ENCODE measurements at places on chromosomes 1 and 21. TPM values are rescaled to one million over a fixed set of nuclear protein-coding genes. Genes with fewer than 3 reads are reported as not detected.

- peak; percentile 66 for DNase-seq
Observed at GRCh38 chr1:206442101-206442500, 28.2 kb upstream of the IKBKE start.

DNA sequence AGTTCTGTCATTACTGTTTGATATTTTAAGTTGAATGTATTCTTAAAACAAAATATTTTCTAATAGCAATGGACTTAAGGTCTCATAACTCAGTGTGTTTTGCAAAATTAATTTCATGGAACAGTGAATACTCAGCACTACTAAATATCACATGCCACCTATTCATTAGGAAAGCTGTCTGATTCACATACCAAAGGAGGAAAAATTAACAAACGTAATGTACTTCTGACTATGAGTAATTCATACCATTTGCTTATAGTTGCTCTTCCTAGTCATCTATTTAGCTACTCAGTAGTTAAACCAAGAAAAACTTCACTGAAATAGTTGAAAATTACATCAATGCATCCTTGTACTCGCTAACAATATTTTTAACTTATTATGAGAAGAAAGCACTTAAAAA, 35.2 kb downstream of the TP53BP2 start:
- peak; percentile 52 for DNase-seq

DNA sequence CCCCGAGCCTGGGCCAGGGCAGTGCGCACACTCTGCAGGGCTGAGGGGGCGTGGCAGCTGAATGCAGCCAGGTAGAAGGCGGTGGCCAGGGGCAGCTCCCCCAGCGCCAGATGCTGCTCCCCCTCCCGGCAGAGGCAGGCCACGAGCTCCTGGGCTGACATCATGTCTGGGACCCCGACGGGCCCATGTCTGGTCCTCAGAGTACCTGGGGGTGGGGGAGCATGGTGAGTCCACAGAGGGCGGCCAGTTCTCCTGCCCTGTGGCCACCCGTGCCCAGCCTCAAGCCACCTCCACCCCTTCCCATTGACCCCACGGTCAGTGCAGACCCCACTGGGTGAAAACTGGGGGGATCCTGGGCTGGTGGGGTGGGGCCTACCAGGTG, 838 bp downstream of the TTC34 start:
- DNase-seq = no peak

- no peak for DNase-seq
Observed at GRCh38 chr1:238099871-238100270, 209.1 kb upstream of the ZP4 start.

The S100A16 gene
- total RNA-seq = 54.4 TPM

- no peak for DNase-seq
Observed at GRCh38 chr21:44458971-44459711, 3.8 kb downstream of the LRRC3 start.

GRCh38 chr1:106907795-106908194, 148.7 kb upstream of the PRMT6 start:
- DNase-seq = no peak

DNA sequence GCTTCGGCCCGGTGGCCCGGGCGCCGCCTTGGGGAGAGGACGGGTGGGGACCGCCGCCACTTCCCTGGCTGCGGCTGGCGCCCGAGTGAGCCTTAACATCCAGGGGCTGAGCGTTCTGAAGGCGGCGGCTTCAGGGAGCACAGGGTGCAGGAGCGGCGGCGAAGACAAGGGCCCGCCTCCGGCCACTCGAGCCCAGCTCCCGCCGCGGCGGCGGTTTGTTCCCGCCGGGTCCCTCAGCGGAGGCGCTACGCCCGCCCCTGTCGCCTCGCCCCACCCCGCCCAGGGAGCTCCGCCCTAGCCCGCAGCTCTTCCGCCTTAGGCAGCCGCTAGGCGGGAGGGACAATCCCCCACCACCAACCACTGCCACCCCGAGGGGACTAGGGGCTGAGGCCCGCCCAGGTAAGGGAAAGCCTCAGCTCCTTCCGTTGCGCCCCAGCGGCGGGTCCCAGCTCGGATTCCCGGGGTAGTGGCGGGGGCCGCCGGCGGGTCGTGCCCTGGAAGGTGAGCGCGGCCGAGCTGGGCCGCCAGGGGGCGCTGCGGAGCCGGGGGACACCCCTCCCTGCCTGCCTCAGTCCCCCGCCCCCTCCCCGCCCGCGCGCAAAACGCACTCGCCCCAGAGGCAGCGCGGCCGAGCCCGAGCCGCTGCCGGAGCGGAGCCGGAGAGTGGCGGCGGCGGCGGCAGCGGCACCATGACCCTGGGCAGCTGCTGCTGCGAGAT, at the start of gene FOXD2:
TSS of gene FOXD2 (plus strand) at position 598 of the 718 bp plus-strand sequence. CDS start at position 690, 92 bp downstream.
- peak; percentile 14 for DNase-seq

DNA sequence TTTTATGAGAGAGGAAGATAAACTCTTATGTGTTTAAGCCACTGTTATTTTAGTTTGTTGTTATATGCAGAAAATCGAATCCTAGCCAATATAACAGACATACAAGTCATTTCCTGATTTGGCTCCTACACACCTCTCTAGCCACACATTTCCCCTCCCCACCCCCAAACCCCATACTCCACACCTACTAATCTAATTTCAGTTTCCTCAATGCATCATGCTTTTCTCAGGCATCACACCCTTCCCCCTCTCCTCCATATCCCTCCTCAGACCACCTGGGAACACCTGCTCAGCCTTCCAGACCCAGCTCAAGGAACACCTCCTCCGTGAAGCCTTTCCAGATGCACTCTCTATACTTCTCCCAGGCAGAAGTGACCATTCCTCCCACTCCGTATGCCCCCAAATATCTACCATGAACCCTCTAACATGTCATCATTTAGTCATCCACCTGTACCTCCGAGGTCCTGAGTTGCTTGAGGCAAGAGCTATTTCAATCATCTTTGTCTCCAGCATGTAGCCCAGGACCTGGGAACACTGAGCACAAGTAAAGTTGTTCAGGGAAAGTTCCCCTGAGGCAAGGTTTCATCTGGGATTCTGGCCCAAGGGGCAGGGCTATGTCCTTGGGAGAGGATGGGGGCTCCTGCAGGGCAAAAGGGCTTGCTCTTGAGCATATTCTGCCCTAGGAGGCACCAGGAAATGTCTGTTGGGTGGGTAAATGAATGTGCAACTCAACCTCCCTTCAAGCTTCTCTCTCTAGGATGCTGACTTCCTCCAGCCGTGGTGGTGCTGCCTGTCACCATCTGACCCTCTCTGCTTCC, 126.8 kb downstream of the HIVEP3 start:
- no peak for DNase-seq

GRCh38 chr1:17643861-17644703, 104.6 kb downstream of the ARHGEF10L start:
- no peak for DNase-seq

DNA sequence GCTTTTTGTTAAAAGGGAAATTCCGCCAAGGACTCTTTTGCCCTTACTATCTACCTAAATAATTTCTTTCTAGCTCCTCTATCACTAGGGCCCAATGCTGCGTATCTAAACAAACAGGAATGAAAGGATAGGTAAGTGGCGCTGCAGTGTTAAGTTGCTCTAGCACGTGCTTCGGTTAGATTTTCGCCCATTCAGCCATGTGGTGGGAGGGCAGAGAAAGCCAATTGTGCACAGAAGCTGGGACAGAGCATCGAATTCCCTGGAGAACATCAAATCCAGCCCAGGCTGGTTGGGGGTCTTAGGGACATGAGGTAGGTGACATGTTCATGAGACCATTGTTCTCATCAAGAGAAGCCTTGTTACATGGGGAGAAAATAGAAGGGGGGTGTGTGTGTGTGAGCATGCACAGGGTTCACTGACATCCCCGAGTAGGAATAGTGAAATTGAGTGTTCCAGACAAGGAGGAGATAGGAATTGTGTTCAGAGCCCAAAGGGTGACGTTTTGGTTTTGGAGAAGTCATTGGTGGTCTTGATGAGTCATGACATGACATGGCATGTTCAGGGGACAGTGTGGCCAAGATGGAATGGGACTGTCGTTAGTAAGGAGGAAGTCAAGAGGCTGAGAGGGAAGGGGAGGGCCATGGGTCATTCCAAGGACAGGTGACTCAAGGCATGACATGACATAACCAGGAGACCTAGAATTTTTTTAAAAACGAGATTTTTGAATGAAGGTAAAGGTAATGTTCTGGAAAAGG, 107.1 kb downstream of the TLR5 start:
- DNase-seq = no peak

GRCh38 chr1:47191940-47192457, 2.2 kb upstream of the PDZK1IP1 start:
- DNase-seq = no peak

- no peak for DNase-seq
Observed at GRCh38 chr1:203215573-203215972, 13.9 kb downstream of the CHIT1 start.

GRCh38 chr1:206709772-206710459, 25.2 kb downstream of the MAPKAPK2 start:
- no peak for DNase-seq

- DNase-seq = peak; percentile 74
Observed at GRCh38 chr1:193747579-193747978, 561.2 kb upstream of the B3GALT2 start.

The WDR47 gene
- 34.2 TPM for total RNA-seq

DNA sequence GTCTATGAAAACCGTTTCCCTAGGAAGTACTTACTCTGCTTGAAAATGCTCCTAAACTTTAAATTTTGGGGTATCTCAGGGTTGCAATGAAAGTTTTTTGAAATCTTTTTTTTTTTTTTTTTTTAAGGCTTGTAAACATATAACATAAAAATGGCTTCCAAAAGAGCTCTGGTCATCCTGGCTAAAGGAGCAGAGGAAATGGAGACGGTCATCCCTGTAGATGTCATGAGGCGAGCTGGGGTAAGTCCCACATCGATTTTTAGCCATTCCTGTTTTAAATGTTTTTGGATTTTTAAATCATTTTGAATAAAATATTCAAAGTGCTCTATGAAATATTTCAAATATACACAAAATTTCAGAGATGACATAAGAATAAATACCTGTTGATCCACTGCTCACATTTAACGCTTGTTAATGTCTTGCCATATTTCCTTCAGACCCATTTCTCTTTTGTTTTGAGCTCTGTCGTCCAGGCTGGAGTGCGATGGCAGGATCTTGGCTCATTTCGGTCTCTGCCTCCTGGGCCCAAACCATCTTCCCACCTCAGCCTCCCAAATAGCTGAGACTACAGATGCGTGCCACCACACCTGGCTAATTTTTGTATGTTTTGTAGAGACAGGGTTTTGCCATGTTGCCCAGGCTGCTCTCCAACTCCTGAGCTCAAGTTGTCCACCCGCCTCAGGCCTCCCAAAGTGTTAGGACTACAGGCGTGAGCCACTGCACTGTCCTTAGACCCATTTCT, 1.3 kb downstream of the PARK7 start:
- no peak for DNase-seq

- DNase-seq = peak; percentile 44
Observed at GRCh38 chr1:238752327-238752726, 634.0 kb upstream of the CHRM3 start.

- DNase-seq = no peak
Observed at GRCh38 chr1:59016390-59016789, 232.5 kb upstream of the JUN start.

The OR14A16 gene
- total RNA-seq = not detected

DNA sequence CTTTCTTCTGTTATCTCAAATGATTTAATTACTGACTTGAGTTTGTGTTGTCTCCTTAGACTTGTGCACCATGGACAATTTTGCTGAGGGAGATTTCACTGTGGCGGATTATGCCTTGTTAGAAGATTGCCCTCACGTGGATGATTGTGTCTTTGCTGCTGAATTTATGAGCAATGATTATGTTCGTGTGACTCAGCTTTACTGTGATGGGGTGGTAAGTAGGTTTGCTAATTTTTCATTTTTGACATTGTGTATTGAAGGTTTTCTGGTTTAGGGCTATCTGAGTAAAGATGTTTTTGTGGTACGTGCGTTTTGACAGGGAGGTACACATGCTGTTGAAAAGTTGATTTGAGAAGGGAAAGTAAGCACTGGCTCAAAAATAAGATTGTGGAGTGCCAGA, 14.1 kb downstream of the TTC3 start:
- peak; percentile 63 for DNase-seq

The AMPD1 gene
- not detected for total RNA-seq

GRCh38 chr1:167263819-167264464, 43.3 kb downstream of the POU2F1 start:
- no peak for DNase-seq

The MAP1LC3C gene
- 3.4 TPM for total RNA-seq

The PDPN gene
- 39.7 TPM for total RNA-seq

GRCh38 chr1:115677565-115677964, 35.8 kb downstream of the VANGL1 start:
- DNase-seq = no peak

DNA sequence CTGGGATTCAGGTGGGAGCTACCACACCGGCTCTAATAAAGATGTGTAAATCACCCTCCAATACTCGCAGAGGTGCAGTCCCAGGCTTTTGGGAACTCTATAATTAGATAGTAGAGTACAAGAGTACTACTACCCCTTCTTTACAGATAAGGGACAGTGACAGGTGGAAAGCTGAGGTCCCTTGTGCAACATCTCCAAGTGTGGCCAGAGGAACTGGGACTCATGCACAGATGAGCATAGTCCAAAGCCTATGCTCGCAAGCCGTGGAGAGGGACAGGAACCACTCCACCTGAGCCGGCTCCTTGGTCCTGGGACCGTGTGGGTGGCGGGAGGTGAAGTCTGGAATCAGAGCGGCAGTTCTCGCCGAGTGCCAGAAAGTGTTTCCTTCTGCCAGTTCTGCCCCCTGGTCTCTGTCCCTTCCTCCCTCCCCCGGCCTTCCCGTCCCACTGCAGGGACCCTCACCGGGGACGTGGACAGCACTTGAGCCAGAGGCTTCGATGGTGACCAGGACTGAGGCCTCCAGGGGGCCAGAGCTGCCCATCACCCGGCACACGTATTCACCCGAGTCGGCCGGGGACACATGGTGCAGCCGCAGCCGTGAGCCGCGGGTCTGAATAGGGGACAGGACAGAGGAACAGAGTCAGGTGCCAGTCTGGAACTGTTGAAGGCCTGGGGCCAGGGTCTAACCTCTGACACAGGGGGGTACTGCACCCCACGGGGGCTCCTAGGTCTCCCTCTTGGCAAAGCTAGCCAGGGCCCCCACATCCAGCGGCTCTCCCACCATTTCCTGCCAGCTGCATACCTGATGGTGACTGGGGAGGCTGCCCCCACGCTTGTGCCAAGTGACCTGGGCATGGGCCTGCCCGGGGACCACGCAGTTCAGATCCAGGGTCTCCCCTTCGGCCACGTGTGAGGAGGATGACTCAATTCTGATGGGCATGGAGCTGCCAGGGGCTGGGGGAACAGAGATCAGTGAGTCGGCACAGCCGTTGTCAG, 33.9 kb downstream of the LDLRAD2 start:
- DNase-seq = no peak

DNA sequence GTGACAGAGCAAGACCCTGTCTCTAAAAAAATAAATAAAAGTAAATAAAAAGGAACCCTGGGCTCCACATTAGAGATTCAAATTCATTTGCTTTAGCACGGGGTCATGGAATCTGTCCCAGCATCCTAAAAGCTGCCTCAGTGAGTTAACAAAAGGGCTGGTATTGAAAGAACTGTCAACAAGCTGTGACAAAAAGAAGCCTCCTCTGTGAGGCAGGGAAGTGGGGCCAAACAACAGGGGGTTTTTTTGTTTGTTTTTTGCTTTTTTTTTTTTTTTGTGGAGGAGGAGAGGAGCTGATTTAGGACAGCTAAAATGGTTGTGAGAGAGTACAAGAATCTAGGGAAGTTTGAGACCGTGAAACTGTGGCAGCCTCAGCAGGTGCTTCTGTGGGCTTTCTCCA, 115.7 kb downstream of the LIPI start:
- no peak for DNase-seq

GRCh38 chr1:87437663-87438295, 109.1 kb downstream of the LMO4 start:
- DNase-seq = no peak

The ANGPTL3 gene
- total RNA-seq = not detected

- peak; percentile 69 for DNase-seq
Observed at GRCh38 chr1:205477759-205478247, 22.0 kb upstream of the BLACAT1 start.
